ENCODE measurements at places on chromosomes 1 and 21.

- no peak for DNase-seq
Measured at GRCh38 chr1:55081905-55082296, 42.6 kb downstream of the PCSK9 start.

- no peak for DNase-seq
Measured at GRCh38 chr21:39330001-39330400, 16.6 kb upstream of the BRWD1 start.

DNA sequence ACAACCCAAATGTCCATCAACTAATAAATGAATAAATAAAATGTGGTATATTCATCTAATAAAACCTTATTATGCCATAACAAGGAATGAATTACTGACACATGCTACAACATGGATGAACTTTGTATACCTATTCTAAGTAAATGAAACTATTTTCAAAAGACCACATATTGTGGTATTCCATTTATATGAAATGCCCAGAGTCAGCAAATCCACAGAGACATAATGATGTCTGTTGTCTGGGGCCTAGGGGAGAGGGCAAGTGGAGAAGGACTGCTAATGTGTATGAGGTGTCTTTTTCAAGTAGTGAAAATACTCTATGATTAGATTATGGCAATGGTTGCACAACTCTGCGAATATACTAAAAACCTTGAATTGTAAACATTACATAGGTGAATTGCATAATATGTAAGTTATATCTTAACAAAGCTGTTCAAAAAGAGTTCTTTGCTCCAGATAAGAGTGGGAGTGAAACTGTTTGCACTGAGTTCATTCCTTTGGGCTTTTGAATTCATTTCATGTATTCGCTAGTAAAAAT lies 464.2 kb downstream of the NUF2 start:
- DNase-seq = no peak

DNA sequence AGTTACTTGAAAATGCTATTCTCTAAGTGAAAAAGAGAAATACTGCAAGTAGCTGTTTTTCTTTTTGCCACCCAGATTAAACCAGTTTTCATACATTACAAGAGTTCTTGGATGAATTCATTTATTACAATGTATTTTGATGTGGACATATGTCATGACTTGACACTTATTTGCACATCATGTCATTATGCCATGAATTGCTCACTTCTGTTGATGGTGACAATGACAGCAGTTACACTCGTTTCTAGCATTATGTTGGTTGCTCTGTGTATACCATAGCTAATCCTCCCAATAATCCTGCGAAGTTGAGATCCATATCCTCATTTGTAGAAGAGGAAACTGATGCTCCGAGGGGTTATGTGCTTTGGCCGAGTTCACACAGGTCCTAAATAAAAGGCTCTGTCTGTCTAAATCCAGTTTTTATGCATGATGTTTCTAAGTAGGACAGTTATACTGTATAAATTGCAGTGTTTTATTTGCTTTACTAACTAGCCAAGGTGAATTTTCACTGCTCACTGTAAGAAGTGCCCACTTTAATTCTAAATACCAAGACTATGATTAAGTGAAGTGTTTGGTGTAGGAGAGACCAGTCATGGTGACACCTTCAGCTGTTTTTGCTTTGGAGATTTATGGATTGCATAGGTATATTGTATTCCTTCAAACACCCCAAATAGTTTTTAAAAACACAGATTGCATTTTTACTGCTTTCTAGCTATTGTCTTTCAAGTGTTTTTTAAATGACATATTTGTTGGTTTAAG lies 56.7 kb downstream of the PRDM2 start:
- no peak for DNase-seq

GRCh38 chr1:228849011-228849541 lies 113.8 kb downstream of the RHOU start:
- DNase-seq = no peak

- no peak for DNase-seq
Measured at GRCh38 chr1:21689661-21690372, 20.7 kb upstream of the RAP1GAP start.

GRCh38 chr1:199283794-199284193 lies 645.0 kb downstream of the PTPRC start:
- no peak for DNase-seq

GRCh38 chr1:207742850-207743555 lies 8.9 kb upstream of the CD46 start:
- DNase-seq = no peak

GRCh38 chr1:168833801-168834224 lies 104.8 kb upstream of the DPT start:
- DNase-seq = no peak

- DNase-seq = no peak
Measured at GRCh38 chr1:8448911-8449661, 131.2 kb downstream of the SLC45A1 start.

- DNase-seq = no peak
Measured at GRCh38 chr1:74266001-74266400, 30.8 kb downstream of the TNNI3K start.

DNA sequence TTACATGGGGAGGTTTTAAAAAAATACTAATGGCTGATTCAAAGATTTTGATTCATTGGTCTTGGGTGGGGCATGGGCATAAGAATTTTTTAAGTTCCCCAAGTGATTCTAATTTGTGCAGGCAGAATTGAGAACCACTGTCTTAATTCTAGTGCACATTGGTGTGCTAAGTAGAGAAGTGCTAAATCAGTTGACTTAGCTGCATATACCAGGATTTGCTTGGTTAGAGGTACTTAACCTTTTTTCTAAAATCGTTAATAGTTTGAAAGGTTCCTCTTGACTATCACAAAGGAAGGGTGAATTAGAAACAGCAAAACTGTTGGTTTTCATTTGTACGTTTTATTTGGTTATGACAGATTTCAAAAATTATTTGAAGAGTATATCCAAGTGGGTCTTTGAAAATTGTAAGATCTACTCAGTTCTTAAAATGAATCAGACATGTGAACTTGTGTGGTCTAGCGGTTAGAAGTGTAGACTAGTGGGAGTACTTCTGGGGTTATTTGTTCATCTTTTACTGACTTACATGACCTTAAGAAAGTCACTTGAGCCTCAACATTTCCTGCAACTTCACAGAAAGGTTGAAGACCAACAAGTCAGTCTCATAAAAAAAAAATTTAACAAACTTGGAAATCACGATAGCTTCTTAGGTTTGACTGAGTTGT lies 66.7 kb downstream of the RPAP2 start:
- DNase-seq = no peak

DNA sequence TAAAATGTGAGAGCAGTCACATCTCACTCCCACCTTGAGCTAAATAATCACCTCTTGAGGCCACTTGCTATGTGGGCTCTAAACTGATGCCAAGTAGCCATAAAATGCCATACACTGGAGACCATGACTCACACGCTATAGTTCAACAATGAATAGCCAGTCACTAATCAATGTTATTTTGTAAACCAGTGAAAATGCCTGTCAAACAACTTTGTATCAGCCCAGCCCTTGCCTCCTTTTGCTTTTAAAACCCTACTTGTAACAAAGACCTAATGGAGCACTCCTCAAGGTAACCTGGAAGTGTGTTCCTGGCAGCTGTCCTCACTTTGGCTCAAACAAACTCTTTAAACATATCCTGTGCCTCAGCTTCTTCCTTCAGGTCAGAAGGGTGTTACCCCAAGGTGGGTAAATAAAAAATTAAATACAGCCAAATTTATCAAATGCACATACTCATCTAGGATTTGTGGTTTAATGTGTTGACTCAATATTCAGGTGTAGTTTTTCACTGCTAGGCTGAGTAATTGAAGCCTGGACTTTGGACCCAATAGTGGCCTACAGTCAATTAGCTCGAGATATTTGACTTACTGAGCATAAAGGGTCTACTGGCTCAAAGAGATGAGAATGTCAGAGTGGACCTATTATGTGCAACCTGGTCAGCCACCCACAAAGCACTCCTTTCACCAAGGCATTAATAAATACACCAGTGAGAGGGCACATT lies 154.3 kb downstream of the COQ8A start:
- no peak for DNase-seq

- DNase-seq = no peak
Measured at GRCh38 chr1:18140411-18140810, 32.8 kb downstream of the IGSF21 start.

- no peak for DNase-seq
Measured at GRCh38 chr21:46553993-46554392, 50.9 kb downstream of the S100B start.

GRCh38 chr1:235649368-235650163 lies at the start of gene GNG4:
Gene GNG4, minus strand, starts transcription at chr1:235649784. Its CDS starts 65,946 bp downstream, at chr1:235583838.
- no peak for DNase-seq

GRCh38 chr1:203465146-203465798 lies 10.3 kb upstream of the PRELP start:
- no peak for DNase-seq

GRCh38 chr21:35868005-35868868 lies 192.1 kb downstream of the SETD4 start:
- DNase-seq = no peak

DNA sequence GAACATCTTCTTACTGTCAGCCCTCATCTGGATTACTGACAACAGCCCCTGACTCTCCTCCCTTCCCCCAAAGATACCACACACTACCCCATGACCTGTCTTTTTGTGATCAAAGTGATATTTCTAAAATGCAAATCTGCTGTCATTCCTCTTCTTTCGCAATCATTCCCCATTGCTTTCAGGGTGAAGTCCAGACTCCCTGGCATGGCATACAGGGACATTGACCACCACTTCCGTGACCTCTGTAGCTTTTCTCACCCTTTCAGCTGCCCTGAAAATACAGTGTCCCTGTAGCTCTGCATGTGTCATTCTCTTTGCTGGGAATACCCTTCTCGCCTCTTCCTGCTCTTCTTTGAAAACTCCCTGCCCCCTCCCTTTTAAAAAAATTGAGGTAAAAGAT lies 4.1 kb downstream of the SERINC2 start:
- no peak for DNase-seq

DNA sequence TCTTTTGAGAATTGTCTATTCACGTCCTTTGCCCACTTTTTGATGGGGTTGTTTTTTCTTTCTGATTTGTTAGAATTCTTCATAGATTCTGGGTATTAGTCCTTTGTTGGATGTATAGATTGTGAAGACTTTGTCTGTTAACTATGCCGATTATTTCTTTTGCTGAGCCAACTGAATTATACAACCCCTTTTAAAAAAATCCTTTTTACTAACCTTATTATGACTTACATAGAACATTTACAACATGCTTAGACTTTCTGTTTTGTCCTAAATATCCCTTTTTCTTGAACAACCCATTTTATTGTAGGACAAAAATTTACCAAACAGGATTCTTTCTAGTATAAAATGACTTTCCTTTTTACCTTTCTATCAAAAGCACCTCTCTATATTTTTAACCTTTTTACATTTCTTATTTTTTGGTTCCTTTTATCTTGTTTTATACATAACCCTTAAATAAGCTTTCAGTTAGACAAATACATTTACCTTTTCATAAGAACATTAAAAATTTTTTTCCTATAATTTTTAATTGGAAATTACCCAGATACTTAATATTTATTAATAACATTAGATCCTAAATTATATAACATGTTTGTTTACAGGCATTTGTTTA lies 70.4 kb upstream of the TTLL7 start:
- DNase-seq = no peak

GRCh38 chr1:221175249-221175648 lies 296.0 kb downstream of the HLX start:
- no peak for DNase-seq

DNA sequence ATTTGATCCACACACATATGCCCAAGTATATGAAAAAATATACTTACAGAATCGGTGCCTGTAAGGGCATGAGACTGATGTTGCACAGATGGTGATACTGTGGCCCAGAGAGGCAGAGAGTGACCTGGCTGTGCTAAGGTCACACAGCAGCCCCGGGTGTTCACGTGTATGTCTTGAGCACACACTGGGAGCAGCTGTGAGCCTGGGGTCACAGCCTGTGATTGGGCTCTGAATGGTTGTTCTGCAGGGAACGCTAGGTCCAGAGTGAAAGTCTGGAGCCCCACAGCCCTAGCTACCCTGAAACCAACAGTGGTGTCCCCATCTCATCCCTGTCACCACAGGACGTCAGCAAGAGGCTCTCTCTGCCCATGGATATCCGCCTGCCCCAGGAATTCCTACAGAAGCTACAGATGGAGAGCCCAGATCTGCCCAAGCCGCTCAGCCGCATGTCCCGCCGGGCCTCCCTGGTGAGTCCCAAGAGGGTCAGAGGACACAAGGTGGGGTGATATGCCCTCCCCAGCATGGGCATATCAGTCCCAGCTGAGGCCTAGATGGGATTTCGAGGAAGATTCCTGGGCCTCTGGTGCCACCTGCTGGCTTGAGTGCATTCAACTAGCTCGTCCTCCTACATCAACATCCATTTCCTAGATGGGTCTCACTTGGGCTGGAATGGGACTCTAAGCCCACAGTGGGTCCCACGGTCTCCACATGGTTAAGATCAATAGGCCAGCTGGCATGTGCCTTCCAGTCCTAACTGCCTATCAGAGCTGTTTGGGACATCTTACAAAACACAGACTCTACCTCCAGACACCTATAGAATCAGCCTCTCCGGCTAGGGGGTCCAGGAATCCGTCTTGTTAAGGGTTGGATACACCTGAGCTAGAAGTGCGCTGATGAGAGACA lies 19.7 kb downstream of the CDK18 start:
- DNase-seq = peak; percentile 41

GRCh38 chr1:40392221-40392620 lies 18.7 kb downstream of the SMAP2 start:
- no peak for DNase-seq

DNA sequence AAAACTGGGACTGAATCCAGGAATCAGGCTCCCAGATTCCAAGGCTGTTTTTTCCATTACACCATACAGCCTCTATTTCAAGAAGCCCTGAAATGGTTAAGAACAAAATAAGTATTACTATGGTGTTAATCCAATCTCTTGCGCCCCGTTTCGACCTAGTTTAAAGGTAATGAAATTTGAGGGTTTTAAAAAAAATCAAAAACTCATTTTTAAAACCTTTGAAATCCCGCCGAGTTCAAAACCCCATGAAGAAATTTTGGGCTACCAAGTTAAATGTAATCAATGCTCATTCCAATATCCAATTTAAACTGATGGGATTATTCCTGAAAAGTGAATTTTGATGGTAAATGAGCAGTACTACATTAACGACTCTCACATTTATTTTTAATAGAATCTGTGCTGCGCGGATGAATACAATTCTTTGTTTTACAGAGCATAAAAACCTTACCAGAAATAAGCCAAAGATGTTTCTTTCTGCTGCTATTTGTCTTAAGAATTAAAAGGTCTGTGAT lies 767 bp upstream of the EGLN1 start:
- no peak for DNase-seq

DNA sequence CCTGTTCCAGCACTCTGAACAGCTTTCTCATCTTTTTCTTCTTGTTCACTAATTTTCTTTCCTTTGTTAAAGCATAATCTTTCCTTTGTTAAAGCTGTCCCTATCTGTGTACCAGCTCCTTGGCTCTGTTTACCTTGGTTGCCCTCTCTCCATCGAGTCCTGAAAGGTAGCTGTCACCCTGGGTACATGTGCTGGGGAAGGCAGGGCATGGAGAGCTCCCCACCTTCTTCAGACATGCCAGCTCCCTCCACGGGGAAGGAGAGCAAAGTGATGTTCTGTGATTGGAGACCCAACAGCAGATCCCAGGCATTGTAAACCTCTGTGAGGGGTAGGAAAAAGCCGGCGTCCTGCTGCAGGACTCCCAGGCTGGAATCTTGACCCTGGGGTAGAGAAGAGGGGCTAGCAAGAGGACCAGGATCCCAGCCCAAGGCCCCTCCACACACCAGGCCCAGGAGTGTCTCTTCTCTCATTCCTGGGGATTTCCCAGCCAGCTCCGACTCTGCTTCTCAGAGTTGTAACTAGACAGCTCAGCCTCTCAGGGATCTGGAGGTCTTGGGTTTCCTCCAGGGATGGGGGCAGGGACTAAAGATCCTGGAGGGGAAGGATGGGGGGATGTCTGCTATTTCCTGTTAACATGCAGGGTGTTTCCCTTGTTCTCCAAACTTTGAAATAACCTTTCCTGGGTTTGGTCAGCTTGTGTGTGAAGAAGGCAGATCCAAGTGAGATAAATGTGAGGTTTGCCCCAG lies 34.4 kb downstream of the TMCC2 start:
- DNase-seq = no peak
